Activated gamma-delta T cell treated with Interleukin-2 at 50 U/mL for 16 hours (primary cell): ENCODE measurements at places on chromosomes 1 and 21.

DNA sequence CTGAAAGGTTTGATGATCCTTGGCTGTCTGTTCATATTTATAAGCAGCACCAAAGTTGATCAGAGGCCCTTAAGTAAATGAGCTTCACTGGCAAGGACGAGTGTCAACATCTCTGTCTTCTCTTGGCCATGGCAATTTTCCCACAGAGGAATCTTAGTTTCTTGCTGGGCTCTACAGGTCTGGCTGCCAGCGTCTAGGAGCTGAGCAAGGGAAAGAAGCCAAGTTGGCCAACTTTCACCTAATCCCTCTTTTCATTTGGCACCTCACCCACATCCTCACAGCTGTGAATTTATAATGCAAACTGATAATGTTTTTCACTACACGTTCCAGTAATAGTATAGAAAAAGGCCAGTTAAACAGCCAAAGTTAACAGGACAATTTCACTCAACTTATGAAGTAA, 99.0 kb upstream of the LBR start:
- no peak for DNase-seq

DNA sequence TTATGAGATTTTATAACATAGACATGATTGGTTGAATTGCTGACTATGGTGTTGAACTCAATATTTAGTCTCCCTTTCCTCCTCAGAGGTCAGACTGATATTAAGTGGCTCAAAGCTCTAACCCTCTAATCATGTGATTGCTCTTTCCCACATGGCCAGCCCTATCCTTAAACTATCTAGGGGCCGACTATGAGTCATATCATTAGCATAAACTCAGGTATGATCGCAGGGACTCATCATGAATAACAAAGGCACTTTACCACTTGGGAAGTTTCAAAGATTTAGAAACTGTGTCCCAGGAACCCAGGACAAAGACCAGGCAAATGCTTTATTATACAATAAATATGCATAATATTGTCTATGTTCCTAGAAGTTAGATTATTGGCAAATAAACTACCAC, 894.6 kb upstream of the NEGR1 start:
- no peak for DNase-seq

GRCh38 chr1:47617381-47618221, 179.8 kb downstream of the FOXD2 start:
- no peak for DNase-seq

- DNase-seq = no peak
Measured at GRCh38 chr1:45573231-45573804, 10.5 kb upstream of the NASP start.

DNA sequence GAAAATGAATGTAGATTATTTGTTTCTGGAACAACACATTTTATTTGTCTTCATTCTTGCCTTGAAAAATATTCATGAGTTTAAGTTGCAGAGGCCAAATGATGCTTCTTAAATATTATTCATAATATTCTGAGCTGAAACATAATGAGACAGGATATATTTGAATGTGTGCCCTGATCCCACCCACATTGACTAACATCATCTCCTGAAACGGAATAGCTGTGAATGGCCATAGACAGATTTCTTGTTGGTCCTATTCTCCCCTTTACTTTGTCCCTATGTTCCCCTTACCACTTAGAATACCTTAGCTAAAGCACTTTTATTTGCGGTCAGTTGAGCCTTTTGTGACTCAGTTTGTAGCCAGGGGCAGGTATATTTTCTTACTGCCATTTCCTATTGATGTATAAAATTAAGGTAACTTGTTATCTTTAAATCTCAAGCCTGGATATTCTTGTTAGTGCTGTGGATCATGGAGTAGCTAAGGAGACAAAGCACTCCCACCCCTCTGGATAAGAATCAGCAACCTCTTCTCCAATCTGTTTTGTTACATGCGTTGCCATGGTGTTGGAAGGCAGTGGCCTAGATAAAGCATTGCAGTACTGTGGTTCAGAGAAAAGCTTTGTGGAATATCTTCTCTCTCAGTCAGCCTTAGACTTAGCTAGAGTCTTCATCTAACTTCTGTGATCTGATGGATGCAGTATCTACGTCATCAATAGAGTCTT, 478.5 kb upstream of the DEPDC1 start:
- DNase-seq = no peak

GRCh38 chr1:80917826-80918225, 882.9 kb upstream of the ADGRL2 start:
- no peak for DNase-seq

GRCh38 chr21:18522181-18522972, 118.8 kb upstream of the TMPRSS15 start:
- no peak for DNase-seq

GRCh38 chr21:31254131-31254530, 89.9 kb downstream of the TIAM1 start:
- DNase-seq = no peak
